ENCODE measurements at places on chromosomes 16 and 17. TPM values are rescaled to one million over a fixed set of nuclear protein-coding genes. Genes with fewer than 3 reads are reported as not detected.

- DNase-seq: no peak
These were observed 232.3 kb downstream of the XYLT1 start for GRCh38 chr16:17238285-17239028.

DNA sequence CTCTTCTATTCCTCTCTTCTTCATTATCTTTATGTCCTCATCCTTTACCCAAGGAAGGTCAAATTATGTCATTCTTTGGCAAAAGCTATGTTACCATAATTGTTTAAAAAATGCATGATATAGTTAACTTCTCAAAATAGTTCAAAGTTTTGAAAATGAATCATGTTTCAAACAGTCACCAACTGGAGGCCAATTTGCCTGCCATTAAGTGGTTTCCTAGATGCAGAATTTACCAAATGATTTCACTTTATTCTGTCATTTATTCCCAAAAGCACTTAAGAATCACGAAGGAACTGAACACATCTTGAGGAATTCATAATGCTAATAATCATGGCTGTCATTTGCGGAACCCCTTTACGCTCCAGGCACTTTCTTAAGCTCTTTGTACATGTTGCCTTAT is 190.9 kb upstream of the CDH11 start:
- no peak for DNase-seq

The SLC6A2 gene
- total RNA-seq: not detected

DNA sequence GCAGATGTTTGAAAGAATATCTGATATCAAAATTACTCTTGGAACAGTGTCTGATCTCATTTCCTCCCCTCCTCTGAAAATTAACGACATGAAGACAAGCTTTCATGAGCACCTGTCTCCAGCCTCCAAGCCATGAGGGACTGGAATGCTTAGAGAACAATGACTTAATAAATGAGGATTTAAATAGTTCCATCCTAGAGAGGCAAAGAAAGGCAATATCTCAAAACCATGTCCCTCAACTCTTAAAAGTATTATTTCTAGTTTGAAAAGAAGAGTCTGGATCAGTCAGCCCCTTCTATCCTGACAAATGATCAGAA is 137.5 kb downstream of the ANKFN1 start:
- DNase-seq: no peak

- DNase-seq: no peak
These were observed 11.2 kb downstream of the PIEZO1 start for GRCh38 chr16:88773812-88774291.

The TLCD3B gene
- total RNA-seq: not detected

DNA sequence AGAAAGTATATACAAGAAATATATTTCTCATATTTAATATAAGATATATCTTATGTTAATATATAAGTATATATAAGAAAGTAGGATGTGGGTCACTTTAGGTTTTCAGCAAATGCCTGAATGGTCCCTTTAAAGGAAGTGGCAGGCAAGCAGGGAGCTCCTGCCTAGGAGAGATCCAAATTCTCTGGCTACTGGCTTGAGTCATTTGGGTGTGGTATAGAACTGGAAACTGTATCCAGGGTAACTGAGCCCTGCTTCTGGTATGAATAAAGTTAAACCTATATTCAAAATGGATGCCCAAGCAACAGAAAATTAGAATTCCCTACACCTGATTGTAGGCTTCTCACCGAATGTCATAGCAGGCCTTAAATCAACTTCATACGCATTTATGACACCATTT is 144.4 kb downstream of the ZNF18 start:
- no peak for DNase-seq

The SP6 gene
- 1.1 TPM for total RNA-seq

Data from esophagus squamous epithelium (tissue), 5 donors.